ENCODE measurements at places on chromosomes 16 and 17.

DNA sequence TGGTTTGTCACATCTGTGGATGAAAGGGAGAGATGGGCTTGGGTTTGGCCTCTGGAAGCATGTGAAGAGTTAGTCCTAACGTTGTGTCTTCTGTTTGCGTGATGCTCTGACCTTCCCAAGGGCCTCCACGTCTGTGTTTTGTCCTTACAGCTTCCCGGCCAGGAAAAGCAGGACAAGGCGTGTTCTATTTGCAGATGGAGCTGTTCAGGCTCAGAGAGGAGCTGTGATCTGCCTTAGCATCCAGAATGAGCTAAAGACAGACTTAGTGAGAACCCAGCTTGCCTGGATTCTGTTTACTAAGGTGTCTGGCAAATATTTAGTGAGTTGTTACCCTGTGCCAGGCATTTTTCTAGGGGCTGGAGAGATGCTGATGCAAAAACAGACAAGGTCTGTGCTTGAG lies 282.1 kb downstream of the CBLN1 start:
- no peak for DNase-seq

DNA sequence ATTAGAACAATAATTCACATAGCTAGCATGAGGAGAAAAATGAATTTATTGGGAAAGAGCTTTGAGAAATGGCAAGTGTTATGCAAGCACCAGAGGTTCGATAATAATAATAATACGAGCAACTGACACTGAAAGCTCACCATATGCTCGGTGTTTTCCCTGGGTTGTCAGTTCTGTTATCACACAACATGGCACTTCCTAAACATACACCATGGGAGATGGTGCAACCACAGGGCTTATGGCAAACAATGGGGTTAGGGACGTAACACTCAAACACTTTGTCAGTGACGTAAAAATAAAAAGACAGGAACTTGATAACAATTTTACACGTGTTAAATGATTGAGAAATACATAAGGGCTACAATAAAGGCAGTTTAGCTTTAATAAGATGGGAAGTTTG lies 23.7 kb downstream of the OR1D5 start:
- DNase-seq, result no peak

- DNase-seq, result no peak
Measured at GRCh38 chr17:15154618-15155017, 110.5 kb downstream of the PMP22 start.

GRCh38 chr17:17613708-17614114 lies 22.2 kb upstream of the PEMT start:
- DNase-seq, result peak; percentile 31

DNA sequence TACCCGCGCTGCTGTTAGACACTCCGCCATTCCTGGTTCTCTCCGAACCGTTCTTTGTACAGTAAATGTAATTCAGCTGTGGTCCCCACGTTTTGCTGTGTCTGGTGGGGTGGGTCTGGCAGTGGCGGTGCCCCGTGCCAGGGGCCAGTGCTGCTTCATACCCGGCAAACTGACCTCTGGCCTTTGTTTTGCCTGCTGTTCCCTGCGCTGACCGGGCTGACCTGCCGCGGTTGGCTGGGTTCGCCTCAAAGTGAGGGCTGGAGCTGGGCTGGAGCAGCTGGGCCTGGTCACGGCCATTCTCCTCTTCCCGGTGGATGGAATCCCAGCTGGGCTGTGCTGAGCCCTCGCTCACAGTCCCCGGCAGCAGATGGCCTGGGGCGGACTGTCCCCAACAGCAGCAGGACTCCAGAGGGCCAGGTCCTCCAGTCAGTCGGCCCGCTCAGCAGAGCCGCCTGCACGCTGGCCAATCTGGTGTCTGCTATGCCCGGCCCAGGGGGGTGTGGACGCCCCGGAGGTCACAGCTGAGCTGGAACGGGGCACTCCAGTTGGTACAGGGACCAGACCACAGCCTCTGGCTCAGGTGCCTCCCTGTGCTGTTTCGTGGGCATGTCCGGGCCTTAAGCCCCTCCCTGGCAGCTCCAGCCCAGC lies 1.5 kb upstream of the WFIKKN1 start:
- no peak for DNase-seq

GRCh38 chr16:85306071-85306792 lies 194.0 kb upstream of the CIBAR2 start:
- no peak for DNase-seq

DNA sequence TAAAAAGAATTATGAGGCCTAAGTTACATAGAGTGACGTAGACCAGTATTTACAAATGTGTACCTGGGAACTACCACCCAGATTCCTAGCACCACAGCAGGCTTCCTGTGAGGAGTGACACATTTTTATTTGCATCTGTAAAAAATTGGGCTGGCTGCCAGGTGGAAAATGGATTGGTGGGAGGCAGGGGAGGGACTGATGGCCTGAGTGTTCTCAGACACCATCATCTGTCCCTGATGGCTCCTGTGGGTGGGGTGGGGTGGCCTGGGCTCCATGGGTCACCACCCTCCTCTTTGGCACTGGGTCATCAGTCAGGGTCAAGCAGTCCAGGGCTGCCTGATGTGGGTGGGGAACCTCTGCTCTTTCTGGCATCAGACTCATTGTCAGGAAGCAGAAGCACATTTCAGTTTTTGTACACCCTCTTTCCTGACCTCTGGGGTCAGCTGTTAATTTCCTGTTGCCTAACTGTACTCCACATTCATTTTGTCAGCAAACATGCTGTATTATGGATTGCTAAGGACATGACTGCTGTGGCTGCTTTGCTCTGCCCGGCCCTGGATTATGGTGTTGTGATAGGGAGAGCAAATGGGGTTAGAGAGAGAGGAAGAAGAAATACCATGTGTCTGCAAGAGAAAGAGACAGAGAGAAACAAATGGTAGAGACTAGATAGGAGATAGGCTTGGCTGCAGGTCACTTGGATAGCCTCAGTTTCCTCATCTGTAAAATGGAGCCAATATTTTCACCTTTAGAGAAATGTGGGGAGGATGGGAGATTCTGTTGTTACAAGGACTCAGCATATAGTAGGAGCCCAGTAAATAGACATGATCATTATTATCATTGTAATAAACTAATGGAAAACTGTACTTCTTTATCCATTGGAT lies 11.6 kb upstream of the MFAP4 start:
- no peak for DNase-seq

DNA sequence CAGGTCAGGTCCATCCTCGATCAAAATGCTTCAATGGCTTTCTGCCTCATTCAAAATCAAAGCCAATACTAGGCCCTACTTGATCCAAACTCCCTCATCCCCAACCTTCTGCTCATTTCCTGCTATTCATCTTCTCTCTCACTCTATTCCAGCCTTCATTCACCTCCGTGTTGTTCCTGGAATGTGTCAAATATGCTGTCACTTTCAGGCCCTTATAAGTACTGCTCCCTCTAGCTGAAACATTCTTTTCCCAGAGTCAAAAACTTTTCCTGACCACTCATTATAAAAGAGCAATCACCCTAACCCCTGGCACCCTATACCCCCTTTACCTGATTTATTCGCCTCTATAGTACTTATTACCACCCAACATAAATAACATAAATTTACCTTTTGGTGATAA lies 303.7 kb upstream of the PMFBP1 start:
- no peak for DNase-seq

DNA sequence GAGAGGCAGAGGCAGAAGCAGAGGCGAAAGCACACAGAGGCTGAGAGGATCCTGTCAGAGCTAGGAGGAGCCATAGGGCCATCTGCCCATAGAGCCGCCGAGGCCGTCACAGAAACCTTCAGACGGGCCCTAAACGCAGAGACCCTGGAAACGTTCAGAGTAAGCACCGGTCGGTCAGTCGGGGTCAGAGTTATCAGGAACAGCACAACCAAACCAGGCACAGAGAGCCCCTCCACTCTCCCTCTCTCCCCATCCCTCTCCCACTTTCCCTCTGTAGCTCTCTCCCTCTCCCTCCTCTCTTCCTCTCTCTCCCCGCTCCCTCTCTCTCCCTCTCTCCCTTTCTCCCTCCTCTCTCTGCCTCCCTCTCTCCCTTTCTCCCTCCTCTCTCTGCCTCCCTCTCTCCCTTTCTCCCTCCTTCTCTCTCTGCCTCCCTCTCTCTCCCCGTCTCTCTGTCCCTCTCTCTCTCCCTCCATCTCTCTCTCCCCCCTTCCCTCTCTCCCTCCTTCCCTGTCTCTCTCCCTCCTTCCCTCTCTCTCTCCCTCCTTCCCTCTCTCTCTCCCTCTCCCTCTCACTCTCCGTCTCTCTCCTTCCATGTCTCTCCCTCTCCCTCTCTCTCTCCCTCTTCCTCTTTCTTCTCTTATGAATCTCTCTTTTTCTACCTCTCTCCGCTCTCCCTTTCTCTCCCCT lies 138.9 kb downstream of the C16orf95 start:
- no peak for DNase-seq
